AML-193 (cell line): ENCODE measurements at places on chromosomes 1 and 21.
A peak's percentile ranks its signal among the peaks of the same experiment; 100 is the strongest.

DNA sequence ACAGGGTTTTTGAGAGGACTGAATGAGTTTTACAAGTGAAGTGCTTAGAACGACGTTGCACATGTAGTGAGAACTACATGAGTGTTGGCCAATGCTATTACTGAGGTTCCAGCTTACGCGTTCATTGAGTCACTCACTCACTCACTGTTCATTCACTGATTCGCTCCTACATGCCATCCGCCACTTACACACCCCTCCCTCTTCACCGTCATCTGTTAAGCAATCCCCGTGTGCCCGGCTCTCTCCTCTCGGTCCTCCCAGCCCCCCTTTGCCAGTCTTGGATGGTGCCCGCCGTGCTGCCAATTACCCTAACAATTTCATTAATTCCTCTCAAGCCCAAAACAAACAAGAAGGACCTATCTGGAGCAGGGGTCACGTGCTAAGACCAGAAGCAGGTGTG is 27.3 kb upstream of the EPHA2 start:
- no peak for DNase-seq

DNA sequence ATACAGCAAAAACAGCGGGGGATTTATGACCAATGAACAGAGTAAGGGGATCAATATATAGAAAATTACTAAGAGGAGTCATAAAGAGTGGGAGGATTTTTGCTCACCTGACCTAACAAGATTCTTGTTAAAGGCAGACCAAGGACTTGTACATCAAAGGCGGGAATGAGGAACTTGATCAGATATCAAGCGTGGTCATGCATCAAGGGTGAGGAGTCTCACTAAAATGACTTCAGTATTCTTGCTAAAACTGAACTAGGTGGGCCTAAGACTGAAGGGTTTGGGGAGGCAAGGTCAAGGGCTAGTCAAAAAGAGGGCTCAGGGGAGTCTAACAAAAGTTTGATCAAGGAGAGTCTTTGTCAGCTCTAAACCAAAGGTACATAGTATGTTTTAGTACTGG is 2.1 kb downstream of the MOV10 start:
- DNase-seq = no peak

DNA sequence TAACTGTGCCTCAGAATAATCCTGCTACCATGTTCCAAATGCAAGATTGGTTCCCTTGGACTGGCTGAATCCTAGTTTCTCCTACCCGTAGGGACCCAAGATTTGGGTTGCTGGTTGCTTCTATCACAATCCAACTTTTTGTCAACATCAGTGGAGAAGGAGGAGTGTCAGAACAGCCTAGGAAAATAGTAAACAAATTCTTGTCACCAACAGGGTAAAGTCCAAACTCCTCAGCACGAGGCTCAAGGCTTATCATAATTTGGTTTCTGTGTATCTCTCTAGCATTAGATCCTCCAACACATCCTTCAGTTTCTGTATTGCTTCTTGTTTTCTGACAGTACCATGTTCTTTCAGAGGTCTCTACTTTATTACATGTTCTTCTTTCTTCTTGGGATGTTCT is 370.2 kb upstream of the DAB1 start:
- no peak for DNase-seq

GRCh38 chr1:151146072-151146411 is 389 bp downstream of the SEMA6C start:
- no peak for DNase-seq

- no peak for DNase-seq
Measured at GRCh38 chr1:231272880-231273279, 31.9 kb downstream of the GNPAT start.

DNA sequence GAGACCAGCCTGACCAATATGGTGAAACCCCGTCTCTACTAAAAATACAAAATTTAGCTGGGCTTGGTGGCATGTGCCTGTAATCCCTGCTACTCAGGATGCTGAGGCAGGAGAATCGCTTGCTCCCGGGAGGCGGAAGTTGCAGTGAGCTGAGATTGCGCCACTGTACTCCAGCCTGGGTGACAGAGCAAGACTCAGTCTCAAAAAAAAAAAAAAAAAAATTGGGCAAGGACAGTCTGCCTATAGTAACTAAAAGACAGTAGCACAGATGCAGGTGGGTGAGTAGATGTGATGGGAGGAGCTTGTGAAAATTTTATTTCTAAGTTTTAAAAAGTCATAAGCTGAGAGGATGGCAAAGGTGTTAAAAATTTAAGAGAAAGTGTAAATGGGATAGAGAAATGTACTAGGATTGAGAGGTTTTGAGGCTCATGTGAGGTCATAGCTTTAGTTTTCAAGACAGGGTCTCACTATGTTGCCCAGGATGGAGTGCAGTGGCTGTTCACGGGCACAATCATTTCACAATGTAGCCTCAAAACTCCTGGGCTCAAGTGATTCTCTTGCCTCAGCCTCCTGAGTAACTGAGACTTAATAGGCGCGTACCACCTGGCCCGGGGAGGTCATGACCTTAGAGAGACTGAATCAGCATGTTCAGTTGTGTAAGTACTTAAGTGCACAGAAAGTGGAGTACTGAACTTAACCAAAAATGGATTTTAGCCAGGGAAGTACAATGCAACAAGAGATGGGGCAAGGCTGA is 33.7 kb downstream of the PTP4A2 start:
- no peak for DNase-seq

- peak; percentile 25 for DNase-seq
Measured at GRCh38 chr1:26164036-26164860, 4.5 kb downstream of the C1orf232 start.

- no peak for DNase-seq
Measured at GRCh38 chr1:58950897-58951296, 167.1 kb upstream of the JUN start.

DNA sequence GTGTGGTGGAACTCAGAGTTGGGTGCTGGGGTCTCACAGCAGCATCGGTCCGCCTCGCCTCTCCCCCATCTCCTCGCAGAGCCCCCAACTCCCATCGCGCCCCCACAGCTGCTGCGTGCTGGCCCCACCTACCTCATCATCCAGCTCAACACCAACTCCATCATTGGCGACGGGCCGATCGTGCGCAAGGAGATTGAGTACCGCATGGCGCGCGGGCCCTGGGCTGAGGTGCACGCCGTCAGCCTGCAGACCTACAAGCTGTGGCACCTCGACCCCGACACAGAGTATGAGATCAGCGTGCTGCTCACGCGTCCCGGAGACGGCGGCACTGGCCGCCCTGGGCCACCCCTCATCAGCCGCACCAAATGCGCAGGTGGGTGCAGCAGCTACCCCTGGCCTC is 24.2 kb downstream of the PTPRU start:
- DNase-seq = no peak

DNA sequence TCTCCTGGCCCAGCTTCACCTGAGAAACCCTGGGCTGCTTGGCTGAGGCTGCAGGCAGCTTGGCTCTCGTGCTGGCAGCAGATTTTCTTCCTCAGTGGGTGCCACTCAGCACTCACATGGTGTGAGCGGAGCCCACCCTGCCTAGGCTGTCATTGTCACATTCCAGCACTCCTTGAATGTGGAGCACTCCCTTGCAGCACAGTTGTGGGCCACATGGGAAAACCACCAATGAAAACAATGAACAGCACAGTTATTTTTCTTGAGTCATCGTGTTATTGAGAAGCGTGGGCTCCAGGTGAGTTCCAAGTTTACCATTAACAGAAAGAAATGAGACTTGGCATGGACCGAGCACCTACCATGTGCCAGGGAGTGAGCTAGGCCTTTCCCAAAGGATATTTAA is 27.2 kb upstream of the TRIM67 start:
- no peak for DNase-seq

DNA sequence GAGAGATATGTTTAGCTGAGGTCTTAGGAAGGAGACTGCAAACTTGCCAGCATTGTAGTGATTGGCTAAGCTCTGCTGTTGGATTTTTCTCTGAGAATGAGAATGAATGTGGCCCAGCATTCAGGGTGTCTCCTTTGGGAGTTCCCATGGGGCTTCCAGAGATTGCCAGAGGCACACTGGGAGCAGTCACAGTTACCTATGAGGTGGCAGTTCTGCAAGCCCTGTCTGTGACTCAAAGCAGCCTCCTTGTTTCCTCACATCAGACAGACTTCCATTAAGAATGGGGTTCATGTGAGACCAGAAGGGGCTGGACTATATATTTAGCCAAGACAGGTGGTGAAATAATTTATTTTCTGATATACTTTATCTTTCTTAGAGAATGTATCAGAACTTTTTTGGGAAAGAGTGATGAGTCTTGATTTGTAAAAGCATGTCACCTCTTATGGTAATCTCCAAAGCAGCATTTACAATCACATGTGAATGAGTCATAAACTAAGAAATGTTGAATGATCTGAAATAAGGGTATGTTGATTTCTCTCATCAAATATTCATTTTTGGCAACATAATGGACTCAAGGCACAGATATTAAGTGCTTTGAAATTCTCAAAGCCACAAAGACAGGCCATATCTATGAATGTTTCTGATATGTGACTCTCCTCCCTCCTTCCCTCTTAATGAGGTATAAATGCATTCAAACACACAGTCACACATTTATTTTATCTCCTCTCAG is 9.5 kb upstream of the SLC19A2 start:
- DNase-seq = no peak

GRCh38 chr1:226473325-226473724 is 65.4 kb upstream of the PARP1 start:
- DNase-seq = no peak

DNA sequence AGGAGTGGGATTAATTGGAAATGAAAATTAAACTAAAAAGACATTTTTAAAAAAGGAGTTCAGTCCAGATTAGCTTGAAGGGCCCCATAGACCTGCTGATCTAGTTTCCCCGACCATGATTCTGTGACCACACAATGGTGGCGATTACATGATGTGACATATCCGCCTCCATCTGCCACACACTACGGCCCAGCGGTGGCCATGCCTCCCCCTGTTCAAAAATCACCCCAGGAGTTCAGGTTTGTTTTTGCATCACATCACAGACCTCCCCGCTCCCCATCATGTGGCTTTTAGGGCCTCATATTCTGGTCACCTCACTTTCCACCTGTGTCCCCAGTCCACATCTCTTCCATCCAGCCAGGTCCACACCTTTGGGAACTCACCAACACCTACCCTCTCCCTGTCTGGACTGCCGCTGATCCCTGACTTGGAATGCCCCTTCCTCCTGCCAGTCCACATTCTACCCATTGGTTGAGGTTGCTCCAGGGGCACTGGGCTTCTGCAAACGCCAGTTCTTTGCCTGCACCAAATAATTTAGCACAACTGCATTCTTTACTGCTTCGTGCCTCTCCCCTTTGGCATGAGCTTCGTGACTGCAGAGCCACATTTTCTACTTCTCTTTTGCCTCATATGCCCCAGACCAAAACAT is 38.9 kb downstream of the CD247 start:
- no peak for DNase-seq

- DNase-seq = peak; percentile 8
Measured at GRCh38 chr1:201530741-201531531, 8.0 kb upstream of the NAV1 start.

- no peak for DNase-seq
Measured at GRCh38 chr21:24617819-24618218, 989.5 kb downstream of the MRPL39 start.

GRCh38 chr1:66752000-66752592 is at the start of gene DYNLT5:
TSS of gene DYNLT5 (plus strand) at chr1:66752459. CDS start at chr1:66754659, 2,200 bp downstream.
- no peak for DNase-seq

- no peak for DNase-seq
Measured at GRCh38 chr1:116359060-116359830, 13.8 kb upstream of the ATP1A1 start.

GRCh38 chr1:7266561-7266960 is 481.3 kb downstream of the CAMTA1 start:
- DNase-seq = no peak

DNA sequence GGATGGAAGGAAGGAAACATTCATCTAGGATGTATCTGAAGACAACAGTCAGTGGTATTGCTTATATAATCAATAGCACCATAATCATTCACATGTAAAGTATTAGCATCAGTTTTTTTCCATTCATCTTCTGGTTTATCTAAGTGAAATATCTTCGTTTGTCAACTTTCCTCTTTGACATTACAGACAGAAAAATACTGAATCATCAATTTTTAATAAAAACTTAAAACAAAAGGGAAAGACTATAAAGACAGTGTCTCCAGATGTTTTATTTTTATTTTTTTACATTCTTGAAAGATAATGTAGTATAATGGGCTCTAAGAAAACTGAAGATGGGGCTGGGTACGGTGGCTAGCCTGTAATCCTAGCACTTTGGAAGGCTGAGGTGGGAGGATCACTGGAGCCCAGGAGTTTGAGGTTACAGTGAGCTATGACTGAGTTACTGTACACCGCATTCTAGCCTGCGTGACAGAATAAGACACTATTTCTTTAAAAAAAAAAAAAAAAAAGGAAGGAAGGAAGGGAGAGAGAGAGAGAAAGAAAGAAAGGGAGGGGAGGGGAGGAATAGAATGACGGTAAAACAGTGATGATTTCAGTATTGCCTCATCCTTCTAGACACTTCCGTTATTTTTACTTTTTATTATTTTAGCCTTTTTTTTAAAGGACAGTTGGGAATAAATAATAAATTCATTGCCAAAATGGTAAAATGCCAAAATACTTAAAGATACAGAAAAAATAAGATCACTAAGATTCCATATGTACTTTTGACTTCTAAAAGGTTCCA is 89.5 kb downstream of the NRIP1 start:
- no peak for DNase-seq

DNA sequence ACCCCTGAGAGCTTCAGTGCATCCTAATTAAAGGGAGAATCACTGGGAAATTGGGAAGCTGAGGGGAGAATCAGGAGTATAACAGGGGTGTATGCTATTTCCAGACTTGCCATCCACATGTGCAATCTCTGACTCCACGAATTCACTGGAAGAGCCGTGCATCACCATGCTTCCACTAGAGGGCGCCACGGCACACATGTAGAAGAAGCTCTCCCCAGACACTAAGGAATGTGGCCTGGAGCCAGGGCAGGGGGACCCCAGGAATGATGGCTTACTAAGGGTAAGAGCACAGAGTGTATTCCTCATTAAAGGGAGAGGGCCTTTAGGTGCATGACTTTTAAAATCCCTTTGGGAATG is 81.5 kb downstream of the ABCA4 start:
- peak; percentile 45 for DNase-seq

DNA sequence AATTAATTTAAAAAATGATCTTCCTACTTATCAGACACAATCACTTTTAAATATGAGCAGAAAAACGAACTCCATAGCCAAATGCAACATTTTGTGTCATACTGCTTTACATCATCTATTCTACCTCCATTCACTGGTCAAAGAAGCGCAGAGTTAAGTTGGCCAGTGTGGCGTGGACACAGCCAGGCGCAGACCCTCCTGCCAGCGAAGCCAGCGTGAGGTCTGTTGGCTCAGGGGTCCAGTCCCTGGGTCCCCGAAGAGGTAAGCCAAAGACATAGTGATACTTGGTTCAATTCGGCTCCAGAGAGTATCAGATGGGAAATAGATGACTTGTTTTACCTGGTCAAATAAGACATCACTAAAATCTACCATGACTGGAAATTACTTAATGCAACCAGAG is 59.2 kb downstream of the B3GALT5 start:
- DNase-seq = no peak
